ENCODE measurements at places on chromosomes 1 and 21.

GRCh38 chr1:66779475-66780078 lies 21.5 kb downstream of the INSL5 start:
- no peak for DNase-seq

DNA sequence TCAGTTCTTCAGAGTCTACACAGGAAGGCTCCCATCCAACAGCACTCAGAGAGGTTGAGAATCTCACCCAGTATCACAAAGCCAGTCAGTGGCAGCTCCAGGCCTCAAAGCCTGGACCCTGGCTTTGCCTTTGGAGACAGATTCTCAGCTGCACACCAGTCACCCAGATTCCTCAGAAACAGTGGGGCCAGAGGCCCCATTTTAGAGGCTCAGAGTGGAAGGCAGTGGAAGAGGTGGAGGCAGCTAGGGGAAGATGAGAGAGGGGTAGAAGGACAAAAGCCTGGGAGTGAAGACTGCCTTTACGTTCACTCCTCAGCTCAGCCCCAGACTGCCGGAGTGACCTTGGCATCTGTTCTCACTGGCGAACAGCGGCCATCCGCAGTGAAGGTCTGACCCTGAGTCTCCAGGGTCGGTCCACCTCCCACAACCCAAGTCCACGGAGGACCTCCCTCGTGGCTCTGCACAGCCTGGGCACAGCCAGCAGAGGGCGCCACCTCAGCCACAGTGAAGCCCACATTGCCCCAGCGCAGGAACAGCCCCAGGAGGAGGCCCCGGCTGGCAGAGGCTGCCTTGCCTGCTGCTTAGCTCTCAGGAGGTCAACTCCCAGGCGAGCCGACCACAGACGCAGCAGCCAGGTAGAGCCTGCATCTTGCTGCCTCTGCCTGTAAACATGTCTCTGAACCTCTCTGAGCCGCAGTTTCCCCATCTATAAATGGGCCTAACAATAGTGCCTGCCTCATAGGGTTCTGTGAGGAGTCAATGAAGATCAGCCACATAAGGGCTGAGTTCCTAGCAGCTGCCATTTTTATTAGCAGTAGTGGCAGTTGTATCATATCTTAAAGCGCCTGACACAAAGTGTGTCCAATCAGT lies 5.9 kb upstream of the FNDC5 start:
- peak; percentile 78 for DNase-seq

DNA sequence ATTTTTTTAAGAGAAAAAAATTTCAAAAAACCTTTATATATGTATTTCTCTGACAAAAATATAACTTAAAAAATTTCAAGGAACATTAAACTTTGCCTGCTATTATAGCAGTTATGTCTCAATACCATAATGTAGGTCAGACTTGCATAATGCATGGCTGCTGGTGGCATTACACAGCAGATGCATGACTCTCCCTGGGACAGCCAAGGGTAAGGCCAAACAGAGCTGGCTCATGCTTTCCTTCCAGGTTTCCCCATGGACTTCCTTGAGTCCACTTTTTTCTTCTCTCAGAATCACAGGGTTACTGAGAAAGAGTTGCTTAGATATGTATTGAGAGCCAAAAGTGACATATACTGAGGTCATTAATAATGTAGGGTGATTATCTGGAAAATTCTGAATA lies 43.7 kb downstream of the RHOU start:
- DNase-seq, result no peak

- no peak for DNase-seq
Observed at GRCh38 chr1:6672558-6672957, 29.1 kb downstream of the DNAJC11 start.

- DNase-seq, result no peak
Observed at GRCh38 chr21:25518491-25518911, 88.8 kb downstream of the MRPL39 start.

DNA sequence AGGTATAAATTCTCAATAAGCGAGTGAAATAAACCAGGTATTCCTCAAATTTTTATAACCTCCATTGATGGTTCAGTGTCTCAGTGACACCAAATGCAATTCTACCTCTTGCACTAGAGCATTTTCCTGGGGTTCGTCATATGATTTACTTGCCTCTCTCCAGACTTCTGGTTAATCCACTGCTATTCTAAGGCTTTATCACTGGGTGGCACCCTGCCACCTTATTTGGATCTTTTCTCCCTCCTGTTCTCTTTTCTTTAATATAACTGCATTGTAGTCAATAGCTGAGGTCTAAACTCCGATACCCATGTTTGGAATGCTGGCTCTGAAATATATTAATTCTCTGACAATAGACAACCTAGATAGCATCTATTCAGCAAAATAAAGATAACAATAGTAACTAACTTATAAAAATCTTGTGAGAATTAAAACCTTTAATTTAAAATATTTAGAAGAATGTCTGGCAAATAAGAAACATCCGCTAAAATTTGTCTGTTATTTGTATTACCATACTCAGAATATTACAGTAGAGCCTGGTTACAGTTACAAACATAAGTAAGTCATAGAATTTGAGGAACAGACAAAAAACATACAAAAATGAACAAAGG lies 436.4 kb downstream of the PLA2G4A start:
- peak; percentile 23 for DNase-seq
